ENCODE measurements at places on chromosomes 3 and 15.

DNA sequence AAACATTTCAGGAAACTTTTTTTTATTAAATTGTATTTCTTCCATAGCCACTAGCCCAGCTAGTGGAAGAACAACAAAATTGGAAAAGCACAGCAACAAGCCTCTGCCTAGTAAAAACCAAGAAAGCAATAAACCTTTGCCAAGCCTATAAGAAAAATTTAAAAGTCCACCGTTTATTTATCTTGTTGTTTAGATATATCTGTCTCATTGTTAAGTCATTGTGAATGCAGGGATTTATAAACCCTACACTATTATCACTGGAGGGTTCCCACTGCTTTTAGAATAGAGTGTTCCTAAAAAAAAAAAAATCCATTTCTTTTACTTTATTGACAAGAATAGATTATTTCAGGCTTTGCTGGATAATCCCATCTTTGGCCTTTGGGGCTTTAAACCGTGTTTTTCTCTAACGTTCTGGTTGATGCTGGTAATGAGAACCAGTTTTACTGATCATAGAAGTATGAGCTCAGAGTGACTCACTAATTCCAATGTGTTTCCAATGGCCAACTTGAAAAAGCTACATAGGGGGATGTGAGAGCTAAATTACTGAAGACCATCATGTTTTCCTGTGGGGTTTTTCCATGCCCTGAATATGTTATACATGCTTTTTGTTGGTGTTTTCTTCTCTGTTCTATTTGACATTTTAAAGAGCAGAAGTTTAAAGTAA lies 634.1 kb downstream of the RBMS3 start:
- DNase-seq: no peak

DNA sequence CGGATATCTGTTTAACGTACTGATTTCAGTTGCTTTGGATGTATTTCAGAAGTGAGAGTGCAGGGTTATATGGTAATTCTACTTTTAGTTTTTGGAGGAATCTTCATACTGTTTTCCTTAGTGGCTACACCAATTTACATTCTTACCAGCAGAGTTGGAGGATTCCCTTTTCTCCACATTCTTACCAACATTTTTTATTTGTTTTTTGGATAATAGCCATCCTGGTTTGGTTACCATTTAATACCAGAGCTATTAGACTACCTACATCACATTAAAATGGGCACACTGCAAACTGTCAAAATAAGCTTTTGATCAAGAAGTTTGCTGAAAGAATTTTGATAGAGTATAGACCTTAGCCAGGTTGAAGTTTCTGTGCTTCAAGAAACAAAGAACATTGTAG lies 217.2 kb upstream of the CFAP20DC start:
- no peak for DNase-seq

DNA sequence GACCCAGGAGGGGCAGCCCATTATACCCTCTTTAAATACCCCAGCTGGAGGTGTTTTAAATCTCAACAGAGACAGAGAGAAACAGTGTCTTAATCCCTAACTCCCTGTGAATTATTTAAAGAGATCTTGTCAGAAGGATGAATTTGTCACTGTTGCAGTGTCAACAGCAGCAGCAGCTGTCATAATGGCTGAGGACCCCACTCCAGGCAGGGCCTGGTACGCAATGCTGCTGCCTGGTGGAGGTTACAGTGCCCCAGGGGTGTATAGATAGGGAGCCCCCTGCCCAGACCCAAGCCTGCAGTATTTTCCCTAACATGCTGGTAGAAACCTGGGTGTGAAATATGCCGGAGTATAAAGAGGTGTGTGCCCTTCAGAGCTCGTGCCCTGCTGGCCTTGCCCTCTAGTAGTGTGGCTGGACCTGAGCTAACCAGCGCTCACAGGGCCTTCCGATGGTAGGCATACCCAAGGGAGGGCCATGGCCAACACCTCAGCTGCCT lies 143.0 kb downstream of the EPHB1 start:
- no peak for DNase-seq

- DNase-seq: no peak
Observed at GRCh38 chr3:8964436-8965370, 1.4 kb upstream of the RAD18 start.

- no peak for DNase-seq
Observed at GRCh38 chr3:169227911-169228310, 435.6 kb downstream of the MECOM start.

DNA sequence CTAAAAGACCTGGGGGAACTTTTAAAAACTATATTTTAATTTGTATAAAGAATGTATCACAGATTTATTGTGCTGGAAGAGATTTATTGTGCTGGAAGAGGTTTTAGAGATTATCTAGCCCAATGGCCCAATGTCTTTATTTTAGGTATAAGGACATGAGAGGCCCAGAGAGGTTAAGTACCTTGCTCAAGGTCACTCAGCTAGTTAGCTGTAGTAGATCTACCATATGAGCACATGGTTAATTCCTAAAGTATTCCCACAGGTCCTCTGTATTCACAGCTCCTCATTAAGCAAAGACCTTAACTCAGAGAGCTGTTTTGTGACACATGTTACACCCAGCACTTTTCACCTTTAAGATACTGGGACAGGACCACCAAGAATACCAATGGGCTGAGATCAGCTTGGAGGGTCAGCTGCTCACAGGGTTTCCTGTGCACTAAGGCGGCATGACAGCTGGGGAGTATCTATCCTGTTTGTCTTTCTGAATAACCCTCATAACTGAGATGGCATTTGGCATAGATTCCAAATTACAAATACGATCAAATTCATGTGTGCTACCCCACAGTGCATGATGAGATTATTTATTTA lies 143.1 kb upstream of the TBL1XR1 start:
- DNase-seq: no peak

DNA sequence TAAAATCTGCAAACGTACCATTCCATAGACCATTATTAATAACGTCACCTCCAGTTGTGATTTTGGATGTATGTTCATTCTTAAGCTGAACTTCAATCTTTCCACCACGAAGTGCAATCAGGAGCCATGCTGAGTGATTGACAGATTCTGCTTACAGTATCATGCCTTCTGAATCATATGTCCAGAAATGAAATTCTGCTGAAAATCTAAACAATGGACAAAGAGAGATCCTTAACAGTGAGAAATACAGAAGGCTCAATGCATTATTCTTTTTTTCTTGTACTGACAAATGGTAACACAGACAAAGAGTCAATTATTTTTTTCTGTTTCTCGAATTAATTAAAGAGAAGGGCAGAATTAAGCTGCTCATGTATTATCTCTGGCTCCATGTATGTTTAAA lies 1114.5 kb downstream of the EPHA3 start:
- no peak for DNase-seq

DNA sequence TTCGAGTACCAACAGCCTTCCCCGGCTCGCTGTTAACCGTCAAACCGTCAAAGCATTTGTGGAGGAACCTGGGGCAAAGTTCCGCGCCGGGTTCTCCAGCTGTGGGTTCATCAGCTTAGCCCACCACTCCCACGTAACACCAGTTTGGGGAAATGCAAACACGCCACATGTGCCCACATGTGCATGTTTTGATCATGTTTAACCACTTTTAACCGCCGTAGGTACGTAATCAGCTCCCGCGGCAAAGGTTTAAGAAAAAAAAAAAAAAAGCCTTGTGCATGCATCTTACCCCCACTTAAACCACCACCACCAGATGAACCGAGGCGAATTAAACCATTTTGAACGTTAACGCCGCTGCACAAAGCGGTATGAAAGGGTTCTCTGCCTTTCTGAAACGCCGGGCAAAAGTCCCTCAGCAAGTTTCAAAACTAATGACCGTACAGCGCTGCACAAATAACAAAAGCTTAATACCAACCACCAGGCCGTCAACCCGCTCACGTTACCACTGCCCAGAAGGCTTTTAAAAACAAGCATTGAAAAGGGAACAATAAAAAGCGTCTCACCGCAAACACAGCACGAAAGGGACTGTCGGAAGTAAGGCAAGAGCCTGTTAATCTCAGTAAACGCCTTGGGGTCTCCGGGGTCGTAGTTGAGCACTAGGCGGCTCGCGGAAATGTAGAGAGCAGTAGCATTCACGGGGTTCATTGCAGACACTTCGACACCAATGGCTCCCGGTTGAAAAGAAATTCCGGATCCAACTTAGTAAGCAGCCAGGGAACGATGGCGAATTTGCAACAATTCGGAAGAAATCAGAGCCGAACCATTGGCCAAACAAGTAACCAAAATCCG lies 1.5 kb downstream of the MSL2 start:
- peak; percentile 46 for DNase-seq

DNA sequence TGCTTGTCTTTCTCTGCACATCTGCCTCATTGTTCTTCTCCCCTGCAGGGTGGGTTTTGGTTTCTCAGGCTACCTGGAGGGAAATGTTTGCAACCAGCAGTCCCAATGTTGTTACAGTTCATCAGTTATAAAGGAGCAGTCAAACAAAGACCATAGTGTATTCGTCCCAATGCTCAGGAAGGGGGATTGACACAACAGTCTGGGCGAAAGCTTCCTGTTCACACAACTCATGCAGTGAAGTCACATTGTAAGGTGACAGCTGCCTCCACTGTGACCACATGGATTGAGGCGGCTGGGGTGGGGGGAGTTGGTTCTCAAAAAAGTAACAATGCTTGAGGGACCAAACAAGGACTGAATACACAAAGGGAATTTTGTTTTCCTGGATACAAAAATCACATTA lies 28.8 kb upstream of the TF start:
- DNase-seq: no peak

DNA sequence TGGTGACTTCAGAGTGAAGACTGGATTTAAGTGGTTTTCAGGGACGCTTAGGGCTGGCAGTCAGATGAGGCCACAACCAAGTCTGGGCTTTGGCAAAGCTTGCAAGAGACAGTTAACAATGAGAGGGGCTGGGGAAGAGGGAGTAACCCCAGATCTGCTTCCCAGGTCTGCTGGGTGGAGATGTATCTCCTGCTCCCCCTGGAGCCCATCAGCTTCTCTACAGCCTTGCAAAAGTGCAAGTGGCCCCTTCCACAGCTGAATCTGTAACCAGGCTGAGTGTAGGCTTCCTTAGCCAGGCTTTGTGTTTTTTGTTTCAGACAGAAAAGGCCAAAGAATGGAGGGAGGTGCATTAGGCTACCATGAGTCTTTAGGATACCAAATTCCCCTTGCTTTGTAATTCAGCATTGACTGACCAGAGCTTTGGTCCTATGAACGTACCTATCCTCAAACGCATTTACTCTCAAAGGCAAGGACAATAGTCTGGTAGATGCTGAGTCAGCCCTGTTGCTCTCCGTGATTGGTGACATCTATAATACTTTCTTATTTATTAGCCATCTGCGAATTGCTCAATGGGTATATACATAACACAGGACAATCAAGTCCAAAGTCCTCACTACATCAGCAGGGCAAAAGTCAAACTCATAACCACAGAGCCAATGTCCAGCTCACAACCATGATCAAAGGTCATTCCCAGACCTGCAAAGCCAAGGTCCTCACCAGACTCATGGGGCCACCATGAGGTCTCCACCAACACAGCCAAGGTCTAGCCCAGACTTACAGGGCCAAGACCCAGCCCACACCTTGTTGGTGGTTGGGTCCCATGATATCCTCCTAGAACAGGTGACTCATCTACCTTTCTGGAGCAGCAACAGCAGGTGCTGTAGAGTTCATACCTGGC lies 17.1 kb downstream of the CCDC13 start:
- no peak for DNase-seq

DNA sequence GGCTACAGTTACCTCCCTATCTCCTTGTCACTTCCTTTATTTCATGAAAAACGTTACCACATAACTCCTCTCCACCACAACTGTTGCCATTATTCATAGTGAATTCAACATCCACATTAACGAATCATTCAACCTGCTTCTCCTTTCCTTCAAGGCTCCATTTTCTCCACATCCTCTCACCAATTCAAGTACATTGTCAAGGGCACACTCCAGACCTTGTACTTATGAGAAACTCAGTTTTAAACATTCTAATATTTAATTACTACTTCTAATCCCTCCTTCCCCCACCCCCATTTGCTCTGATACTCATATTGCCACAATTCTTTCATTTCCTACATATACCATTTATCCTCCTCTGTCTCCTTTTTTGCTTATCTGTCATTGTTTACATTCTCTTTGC lies 871.2 kb downstream of the TUSC7 start:
- no peak for DNase-seq

DNA sequence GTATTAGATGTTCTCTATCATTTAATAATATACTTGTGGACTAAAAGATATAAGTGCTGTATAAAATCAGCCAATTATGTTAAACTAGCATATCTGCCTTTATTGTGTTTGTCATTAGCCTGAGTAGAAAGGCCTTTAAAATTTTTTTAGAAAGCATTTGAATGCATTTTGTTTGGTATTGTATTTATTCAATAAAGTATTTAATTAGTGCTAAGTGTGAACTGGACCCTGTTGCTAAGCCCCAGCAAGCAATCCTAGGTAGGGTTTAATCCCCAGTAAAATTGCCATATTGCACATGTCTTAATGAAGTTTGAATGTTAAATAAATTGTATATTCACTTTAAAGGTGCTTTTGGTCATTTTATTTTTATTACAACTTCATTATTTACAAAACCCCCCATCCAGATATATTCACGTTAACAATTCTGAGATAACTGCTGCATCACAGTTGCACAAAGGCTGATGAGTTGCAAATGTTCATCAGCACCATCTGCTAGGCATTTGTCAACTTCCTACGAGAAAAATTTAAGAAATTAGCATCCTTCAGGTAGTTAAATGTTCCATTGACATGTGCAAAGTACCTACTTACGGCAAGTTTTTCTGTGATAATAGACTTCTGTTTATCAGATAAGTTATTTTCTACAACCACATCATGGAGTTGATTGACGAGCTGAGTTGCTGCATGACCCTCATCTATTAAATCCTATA lies 6.3 kb downstream of the EIF4A2 start:
- DNase-seq: no peak

GRCh38 chr15:25061808-25062550 lies 107.2 kb downstream of the SNRPN start:
- DNase-seq: no peak

GRCh38 chr3:66483006-66483405 lies 17.8 kb downstream of the LRIG1 start:
- DNase-seq: no peak

GRCh38 chr3:186630950-186631641 lies 9.1 kb upstream of the FETUB start:
- DNase-seq: no peak

DNA sequence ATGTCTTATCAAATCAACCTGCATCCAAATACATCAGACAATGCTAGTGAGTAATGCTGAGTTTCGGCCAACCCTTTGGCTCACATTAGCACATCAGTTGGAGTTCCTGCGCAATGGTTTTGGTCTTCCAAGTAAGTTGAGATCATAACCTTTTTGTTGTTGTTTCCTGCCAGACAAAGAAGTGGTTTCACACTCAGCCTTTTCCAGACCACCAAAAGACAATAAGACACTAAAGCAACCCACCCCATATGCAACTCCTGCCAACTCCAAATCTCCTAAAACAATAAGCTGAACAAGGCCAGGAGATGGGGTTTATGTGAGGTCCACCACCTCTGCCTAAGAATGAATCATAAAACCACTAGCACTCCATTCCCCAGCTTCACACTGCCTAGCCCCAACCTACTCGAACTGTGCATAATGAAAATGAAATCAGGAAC lies 177.0 kb downstream of the ERC2 start:
- DNase-seq: no peak

- DNase-seq: no peak
Observed at GRCh38 chr3:139476348-139476747, at the start of gene RBP2. TSS of gene RBP2 (minus strand) at chr3:139476516. CDS start at chr3:139476459, 57 bp downstream.

- DNase-seq: no peak
Observed at GRCh38 chr3:172903642-172904320, 153.3 kb downstream of the ECT2 start.
